ENCODE measurements at places on chromosomes 4 and X.

DNA sequence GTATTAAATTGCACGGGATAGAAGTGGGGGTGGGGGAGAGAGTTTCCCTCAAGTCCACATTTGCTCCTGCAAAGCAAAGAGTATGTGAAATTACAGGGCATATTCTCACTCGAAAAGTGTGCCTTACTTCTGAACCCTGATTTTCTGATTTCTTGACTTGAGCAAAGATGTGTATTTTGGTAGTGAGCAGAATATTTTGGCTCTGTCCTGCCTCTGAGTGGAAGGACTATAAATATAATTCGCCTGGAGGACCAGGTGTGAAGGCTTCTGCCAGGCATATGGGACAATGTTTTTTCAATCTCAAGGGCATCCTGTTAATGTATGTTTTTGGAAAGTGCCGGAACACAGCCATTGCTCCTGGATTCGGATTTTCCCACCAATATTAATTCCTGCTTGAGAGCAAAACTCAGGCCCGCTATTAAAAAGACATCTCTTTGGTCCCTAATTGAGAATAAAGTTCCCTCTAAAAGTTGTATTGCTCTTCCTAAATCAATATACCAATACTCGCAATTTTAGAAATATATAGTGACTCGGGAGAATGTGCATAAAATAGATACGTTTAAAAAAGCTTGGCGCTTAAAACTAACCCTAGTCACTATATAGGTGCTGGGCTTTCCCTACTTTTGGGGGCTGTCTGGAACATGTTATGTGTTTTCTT lies 15.3 kb upstream of the PITX2 start:
- no peaks in the 10 kb centered on the region for H3K4me1 ChIP-seq
- H3K27me3 ChIP-seq, result peaks cover 85% of the 10 kb centered on the region
- DNase-seq, result no peak
- no peak overlapping the region for H3K4me3 ChIP-seq

DNA sequence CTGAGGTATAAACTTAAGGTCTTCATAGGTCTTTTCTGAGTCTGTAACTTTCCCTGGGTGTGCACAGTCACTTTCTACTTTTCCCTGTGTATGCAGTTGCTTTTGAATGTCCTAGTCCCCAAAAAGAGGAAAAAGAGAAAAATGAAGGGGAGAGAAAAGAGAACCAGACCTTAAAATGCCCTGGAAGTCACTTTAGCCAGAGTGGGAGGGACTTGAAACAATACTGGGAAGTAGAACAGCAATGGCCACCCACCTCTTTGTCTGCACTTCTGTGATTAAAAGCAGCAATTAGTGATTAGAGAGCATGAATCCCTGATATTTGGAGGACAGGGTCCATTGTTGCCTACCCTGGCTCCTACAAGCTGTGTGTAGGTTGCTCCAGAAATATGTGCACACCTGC lies 36.1 kb downstream of the ZCCHC13 start:
- no peak overlapping the region for H3K4me3 ChIP-seq
- H3K36me3 ChIP-seq, result no peaks in the 10 kb centered on the region
- H3K27ac ChIP-seq, result no peak overlapping the region
- no peaks in the 10 kb centered on the region for H3K4me1 ChIP-seq

- H3K27me3 ChIP-seq, result no peaks in the 10 kb centered on the region
- peaks cover 37% of the 10 kb centered on the region for H3K4me1 ChIP-seq
- H3K4me3 ChIP-seq, result peak overlapping the region; percentile 92
- no peaks in the 10 kb centered on the region for H3K36me3 ChIP-seq
- no peak for DNase-seq
These were observed 1.6 kb downstream of the CASK start for GRCh38 chrX:41921492-41922430.

- no peak overlapping the region for H3K27ac ChIP-seq
- DNase-seq, result no peak
- no peak overlapping the region for H3K4me3 ChIP-seq
- peaks cover 8% of the 10 kb centered on the region for H3K4me1 ChIP-seq
- H3K27me3 ChIP-seq, result no peaks in the 10 kb centered on the region
- H3K36me3 ChIP-seq, result no peaks in the 10 kb centered on the region
These were observed 83.6 kb downstream of the PPP1R2C start for GRCh38 chrX:42694260-42694815.

DNA sequence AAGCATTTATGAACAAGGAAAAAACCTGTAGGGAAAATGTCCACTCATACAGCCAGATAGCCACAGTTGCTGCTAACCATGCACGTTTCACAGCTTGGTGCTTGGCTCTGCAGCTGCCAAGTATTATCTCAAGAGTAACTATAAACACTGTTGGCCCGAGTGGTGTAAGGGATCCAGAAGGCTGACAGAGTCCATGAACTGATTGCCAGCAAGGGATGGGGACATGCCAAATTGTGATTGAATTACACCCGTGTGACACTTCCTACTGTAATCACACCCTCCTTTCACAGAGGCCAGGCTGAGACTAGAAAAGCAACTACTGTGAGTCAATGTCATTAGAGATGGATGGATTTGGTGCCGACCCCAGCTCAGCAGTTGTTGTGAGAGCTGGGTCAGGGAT lies 223.9 kb upstream of the ANKRD50 start:
- no peak overlapping the region for H3K27ac ChIP-seq
- no peaks in the 10 kb centered on the region for H3K4me1 ChIP-seq
- no peaks in the 10 kb centered on the region for H3K36me3 ChIP-seq
- no peak overlapping the region for H3K4me3 ChIP-seq
- no peaks in the 10 kb centered on the region for H3K27me3 ChIP-seq
- no peak for DNase-seq

GRCh38 chrX:46628460-46629371 lies 55.2 kb downstream of the CHST7 start:
- no peak overlapping the region for H3K27ac ChIP-seq
- H3K4me1 ChIP-seq, result no peaks in the 10 kb centered on the region

- H3K27ac ChIP-seq, result no peak overlapping the region
- DNase-seq, result peak; percentile 17
- H3K27me3 ChIP-seq, result peaks cover 4% of the 10 kb centered on the region
These were observed 143.5 kb upstream of the GALNT7 start for GRCh38 chr4:173025131-173025530.

DNA sequence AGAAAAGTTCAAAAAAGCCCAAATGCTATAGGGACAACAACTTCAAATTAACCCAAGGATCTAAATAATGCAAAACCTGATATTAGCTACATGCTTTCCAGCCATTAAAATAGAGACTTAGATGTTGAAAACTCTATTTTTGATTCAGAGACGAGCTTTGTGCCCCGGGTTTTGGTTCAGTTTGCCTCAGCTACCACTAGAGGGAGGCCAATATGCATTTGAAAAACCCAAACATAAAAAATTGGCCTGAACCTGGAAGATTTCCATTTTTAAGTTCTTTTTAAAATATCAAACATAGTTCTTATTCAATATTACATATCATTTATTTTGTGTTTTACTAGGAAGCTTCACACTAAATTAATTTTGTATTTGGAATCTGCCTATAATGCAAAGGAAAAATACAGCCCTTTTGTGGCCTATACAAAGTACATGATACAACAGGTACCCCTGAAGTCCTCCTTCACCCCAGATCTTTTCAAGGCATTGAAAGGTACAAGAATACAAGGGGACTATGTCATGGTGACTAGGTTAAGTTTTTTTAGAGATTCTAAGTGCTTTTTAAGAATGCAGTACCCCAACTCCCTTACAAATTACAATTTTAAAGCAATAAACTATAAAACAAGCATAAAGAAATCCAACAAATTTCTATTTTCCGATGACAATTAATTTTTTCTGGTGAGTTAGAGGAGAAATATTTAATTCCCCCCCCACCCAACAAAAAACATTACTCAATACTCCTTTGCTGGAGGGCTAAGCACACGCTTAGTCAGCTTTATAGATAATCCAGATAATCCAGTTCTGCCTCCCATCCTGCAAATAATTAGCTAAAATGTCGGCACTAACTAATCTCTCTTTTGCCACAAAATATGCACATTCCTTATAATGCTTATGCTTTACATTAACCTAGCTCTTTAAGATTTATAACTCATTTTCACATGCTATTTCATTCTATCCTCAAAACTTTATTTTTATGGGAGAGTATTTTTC lies 97.7 kb upstream of the PTPN13 start:
- H3K27ac ChIP-seq, result no peak overlapping the region
- H3K36me3 ChIP-seq, result no peaks in the 10 kb centered on the region
- H3K27me3 ChIP-seq, result no peaks in the 10 kb centered on the region
- no peak overlapping the region for H3K4me3 ChIP-seq

DNA sequence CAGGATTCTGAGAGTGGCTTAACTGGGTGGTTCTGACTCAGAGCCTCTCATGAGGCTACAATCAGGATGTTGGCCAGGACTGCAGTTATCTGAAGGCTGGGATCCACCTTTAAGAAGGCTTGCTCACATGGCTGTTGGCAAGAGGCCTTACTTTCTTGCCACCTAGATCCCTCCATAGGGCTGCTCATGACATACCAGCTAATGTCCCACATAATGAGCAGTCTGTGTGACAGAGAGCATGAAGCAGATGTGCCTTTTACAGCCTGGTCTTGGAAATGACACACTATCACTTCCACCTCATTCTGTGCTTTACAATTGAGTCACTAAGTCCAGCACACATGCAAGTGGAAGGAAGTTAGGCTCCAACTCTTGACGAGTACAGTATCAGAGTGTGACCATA lies 4.3 kb upstream of the RBM3 start:
- H3K27ac ChIP-seq, result no peak overlapping the region
- peaks cover 7% of the 10 kb centered on the region for H3K4me1 ChIP-seq
- no peak for DNase-seq

- H3K27ac ChIP-seq, result no peak overlapping the region
- no peak overlapping the region for H3K4me3 ChIP-seq
- H3K27me3 ChIP-seq, result peaks cover 4% of the 10 kb centered on the region
- DNase-seq, result no peak
- no peaks in the 10 kb centered on the region for H3K36me3 ChIP-seq
- no peaks in the 10 kb centered on the region for H3K4me1 ChIP-seq
These were observed 73.1 kb downstream of the MAPK10 start for GRCh38 chr4:86286726-86287125.

DNA sequence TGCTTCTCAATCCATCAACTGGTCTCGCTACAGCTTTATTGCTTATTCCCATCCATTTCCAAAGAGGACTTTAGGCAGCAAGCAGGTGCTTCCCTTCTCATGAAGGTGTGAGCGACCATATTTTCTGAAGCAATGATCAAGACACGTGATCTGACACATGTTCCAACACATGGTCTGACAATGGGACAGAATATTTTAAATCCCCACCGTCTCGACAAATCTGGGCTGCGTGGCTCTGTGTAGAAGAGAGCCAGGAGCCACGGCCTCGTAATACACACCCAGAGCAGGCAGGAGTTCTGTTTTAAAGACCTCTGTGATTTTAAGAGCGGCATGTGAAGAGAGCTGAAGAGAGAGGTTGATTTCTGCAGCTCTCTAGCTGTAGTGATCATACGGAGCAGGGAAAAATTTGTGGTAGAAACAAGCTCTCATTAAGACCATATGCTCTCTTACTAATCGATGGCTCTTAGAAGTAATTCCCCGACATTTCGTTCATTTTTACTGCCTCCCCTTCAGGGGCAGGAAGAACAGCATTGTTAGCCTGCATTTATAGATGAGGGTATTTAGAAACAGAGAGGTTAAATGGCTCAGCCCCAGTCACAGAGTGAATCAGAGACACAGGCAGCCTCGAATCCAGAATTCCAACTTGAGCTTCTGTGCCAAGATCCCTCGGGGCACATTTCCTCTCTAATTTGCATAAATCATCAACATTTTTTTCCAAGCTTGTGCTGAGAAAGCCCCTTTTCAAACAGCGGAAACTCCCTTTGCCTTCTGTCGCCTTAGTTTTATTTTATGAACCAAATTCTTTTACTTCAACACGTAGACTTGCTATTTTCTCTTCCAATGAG lies 91.0 kb upstream of the BCOR start:
- no peaks in the 10 kb centered on the region for H3K27me3 ChIP-seq
- H3K4me3 ChIP-seq, result no peak overlapping the region
- H3K27ac ChIP-seq, result no peak overlapping the region
- no peaks in the 10 kb centered on the region for H3K4me1 ChIP-seq
- DNase-seq, result no peak

DNA sequence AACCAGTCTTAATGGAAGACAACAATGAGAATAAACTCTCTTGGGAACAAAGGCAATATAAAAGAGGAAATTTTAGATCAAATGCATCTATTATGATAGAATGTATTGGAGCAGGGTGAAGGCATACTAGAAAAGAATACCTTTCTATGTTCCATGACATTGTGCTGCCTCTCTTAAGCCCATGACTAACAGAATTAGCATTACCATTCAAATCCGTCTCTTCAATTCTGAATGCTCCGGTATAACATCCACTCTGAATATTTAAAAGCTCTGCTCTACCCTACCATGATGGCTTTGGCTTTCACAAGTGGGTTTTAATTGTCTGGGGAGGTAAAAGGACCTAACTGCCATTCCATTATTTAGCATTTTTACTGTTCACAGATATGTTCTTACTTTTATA lies 1878.4 kb downstream of the ARAP2 start:
- no peak overlapping the region for H3K27ac ChIP-seq
- no peak overlapping the region for H3K4me3 ChIP-seq
- H3K27me3 ChIP-seq, result no peaks in the 10 kb centered on the region
- H3K4me1 ChIP-seq, result no peaks in the 10 kb centered on the region
- H3K36me3 ChIP-seq, result no peaks in the 10 kb centered on the region
- no peak for DNase-seq

DNA sequence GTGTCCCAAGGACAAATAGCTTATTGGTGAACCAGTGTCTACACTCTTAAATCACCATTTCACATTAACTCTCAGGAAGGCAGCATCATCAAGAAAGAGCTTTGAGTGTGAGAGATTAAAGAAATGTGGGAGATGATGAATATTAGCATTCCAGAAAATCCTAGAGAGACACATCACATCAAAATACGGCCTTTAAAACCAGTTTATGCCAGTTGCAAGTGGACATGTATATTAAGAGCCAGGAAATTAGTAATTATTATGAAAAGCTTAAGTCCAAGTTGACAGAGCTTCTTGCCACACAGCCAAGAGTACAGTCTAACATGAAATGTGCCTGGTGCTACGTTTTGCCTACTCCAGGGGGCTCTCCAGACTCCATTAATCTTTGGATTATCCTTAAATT lies 503.0 kb upstream of the BOD1L1 start:
- no peak for DNase-seq
- no peaks in the 10 kb centered on the region for H3K4me1 ChIP-seq
- no peaks in the 10 kb centered on the region for H3K36me3 ChIP-seq
- no peak overlapping the region for H3K27ac ChIP-seq
- H3K27me3 ChIP-seq, result no peaks in the 10 kb centered on the region

- peak overlapping the region; percentile 77 for H3K4me3 ChIP-seq
- peaks cover 99% of the 10 kb centered on the region for H3K4me1 ChIP-seq
- H3K27me3 ChIP-seq, result no peaks in the 10 kb centered on the region
- peaks cover 17% of the 10 kb centered on the region for H3K36me3 ChIP-seq
- peak; percentile 61 for DNase-seq
These were observed 56.0 kb downstream of the TMEM131L start for GRCh38 chr4:153521999-153522801.

DNA sequence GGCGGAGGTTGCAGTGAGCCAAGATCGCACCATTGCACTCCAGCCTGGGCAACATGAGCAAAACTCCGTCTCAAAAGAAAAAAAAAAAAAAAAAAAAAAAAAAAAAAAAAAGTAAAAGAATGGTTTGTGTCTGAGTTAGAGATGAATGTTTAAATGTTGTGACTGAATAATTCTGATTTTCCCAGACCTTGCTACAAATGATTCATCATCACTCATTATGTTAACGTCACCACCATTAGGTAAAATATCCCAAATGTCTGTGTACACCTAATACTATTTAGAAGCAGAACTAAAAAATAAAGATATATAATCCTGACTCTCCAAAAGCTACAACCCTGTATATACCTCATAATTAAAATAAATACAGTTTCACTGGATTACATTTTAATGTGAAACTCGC lies 70.8 kb downstream of the HHIP start:
- H3K27me3 ChIP-seq, result no peaks in the 10 kb centered on the region
- no peaks in the 10 kb centered on the region for H3K4me1 ChIP-seq
- DNase-seq, result no peak
- no peak overlapping the region for H3K4me3 ChIP-seq
- no peak overlapping the region for H3K27ac ChIP-seq
